ENCODE measurements at places on chromosomes 2 and 18. TPM values are rescaled to one million over a fixed set of nuclear protein-coding genes. Genes with fewer than 3 reads are reported as not detected.

Gene CRYGD
- not detected for total RNA-seq

Gene ALLC
- not detected for total RNA-seq

Gene CGREF1
- total RNA-seq, result 1.6 TPM

Gene TCF4
- total RNA-seq, result 0.75 TPM

Gene GALNT14
- total RNA-seq, result not detected

- no peaks in the 10 kb centered on the region for H3K27me3 ChIP-seq
- no peaks in the 10 kb centered on the region for H3K36me3 ChIP-seq
- no peak overlapping the region for H3K4me3 ChIP-seq
- DNase-seq, result no peak
Measured at GRCh38 chr2:150137338-150138069, 350.0 kb downstream of the RND3 start.

- no peaks in the 10 kb centered on the region for H3K36me3 ChIP-seq
- no peak overlapping the region for H3K4me3 ChIP-seq
- H3K4me1 ChIP-seq, result no peaks in the 10 kb centered on the region
- no peak for DNase-seq
Measured at GRCh38 chr18:1002653-1003178, 98.0 kb downstream of the ADCYAP1 start.

DNA sequence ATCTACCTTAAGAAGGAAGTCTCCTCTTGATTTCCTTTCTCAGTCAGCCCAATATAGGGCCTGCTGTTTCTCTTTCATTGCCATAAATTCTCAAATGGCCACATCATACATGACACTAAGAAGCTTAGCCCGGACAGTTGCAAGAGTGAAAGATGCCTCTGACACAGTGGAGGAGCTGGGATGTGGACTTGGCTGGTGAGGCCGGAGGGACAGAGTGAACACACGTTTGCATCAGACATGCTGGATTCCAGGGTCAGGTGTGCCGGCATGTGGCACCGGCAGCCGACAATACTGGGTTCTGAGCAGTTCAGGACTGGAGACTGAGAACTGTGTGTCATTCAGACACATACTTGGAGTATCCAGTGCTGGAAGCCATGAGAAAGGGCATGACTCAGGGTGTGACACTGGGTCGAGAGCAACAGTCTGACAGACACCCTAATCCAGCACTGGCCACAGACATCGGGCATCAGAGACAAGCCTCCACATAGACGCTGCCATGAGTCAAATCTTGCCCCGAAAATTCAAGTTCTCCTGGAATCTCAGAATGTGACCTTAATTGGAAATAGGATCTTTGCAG lies 31.4 kb downstream of the TIMM21 start:
- no peaks in the 10 kb centered on the region for H3K4me1 ChIP-seq
- H3K36me3 ChIP-seq, result no peaks in the 10 kb centered on the region
- H3K27ac ChIP-seq, result no peak overlapping the region
- no peak overlapping the region for H3K4me3 ChIP-seq
- no peak for DNase-seq

DNA sequence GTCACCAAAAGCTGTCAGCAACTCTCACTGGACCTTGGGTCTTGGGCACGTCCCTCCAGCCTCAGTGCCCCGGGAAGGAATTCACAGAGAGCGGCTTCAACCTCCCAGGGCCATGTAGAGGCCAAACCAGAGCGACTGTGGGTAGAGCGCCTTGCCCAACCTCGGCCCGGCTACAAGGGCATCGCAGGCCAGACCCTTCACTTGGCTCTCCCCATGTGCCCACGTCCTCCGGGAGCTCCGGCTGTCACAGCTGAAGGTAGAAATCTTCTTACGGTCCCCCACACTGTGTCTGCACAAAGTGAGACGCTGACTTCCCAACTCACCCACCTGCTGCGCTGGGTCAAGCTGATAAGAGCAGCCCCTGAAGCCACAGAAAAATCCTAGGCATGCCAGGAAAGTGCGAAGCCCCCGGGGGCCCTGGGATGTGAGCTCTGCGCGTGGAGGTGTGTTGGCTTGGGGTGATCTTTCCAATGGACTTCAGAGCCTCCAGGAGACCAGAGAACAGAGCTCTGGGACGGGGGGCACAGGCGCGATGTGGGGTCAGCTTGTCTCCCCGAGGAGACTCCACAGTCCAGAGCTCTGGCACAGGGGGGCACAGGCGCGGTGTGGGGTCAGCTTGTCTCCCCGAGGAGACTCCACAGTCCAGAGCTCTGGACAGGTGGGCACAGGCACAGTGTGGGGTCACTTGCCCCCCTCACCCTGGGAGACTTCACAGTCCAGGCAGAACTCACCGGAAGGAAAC lies 105.5 kb downstream of the RTP5 start:
- no peaks in the 10 kb centered on the region for H3K4me1 ChIP-seq
- no peak overlapping the region for H3K4me3 ChIP-seq
- DNase-seq, result no peak
- H3K27ac ChIP-seq, result no peak overlapping the region

- H3K36me3 ChIP-seq, result peaks cover 62% of the 10 kb centered on the region
- no peak for DNase-seq
- H3K27me3 ChIP-seq, result no peaks in the 10 kb centered on the region
- H3K4me1 ChIP-seq, result peaks cover 58% of the 10 kb centered on the region
Measured at GRCh38 chr2:12727641-12728040, 10.9 kb downstream of the TRIB2 start.

- H3K27ac ChIP-seq, result no peak overlapping the region
- H3K4me1 ChIP-seq, result peaks cover 22% of the 10 kb centered on the region
- DNase-seq, result no peak
- no peaks in the 10 kb centered on the region for H3K27me3 ChIP-seq
- no peak overlapping the region for H3K4me3 ChIP-seq
Measured at GRCh38 chr2:147634826-147635225, 210.0 kb upstream of the ACVR2A start.

DNA sequence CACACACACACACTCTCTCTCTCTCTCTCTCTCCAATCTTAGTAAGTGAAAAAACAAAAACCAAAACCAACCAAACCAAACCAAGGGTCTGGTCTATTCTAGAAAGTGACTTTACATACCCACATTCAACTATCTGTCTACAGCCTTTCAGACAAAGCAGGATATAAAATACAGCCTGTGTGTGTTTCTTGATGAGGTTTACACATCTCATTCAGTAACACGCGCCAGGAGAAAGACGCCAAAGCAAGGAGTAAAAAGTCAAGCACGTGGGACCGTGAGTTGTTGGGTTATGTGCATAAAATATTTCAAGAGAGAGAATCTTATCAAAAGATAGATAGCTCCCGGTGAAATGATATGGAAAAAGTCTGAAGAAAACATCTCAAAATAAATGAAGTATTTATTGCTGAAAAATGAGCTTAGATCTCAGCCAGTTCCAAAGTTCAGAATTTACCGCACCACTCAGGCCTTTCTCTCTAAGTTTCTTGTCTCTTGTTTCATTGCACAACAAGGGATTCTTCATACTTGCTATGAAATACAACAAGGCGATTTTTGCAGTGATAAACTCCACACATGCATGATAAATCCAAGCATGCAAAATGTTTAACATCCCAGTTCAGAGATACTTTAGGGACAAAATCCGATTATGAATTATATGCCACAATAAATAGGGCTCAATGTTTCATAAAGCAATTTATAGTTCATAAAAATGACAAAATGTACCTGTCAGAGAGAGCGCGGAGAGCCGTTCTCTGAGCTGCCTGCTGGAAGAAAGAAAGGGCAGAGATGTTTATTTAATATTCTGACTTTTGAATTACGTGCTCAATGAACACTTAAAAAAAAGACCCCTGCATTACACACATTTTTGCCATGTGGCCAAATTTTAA lies 159.3 kb upstream of the REV1 start:
- no peak overlapping the region for H3K27ac ChIP-seq
- H3K4me1 ChIP-seq, result no peaks in the 10 kb centered on the region
- no peak for DNase-seq
- no peaks in the 10 kb centered on the region for H3K27me3 ChIP-seq
- H3K36me3 ChIP-seq, result no peaks in the 10 kb centered on the region

- no peak overlapping the region for H3K27ac ChIP-seq
- H3K27me3 ChIP-seq, result peaks cover 15% of the 10 kb centered on the region
- H3K4me1 ChIP-seq, result no peaks in the 10 kb centered on the region
- DNase-seq, result no peak
- no peaks in the 10 kb centered on the region for H3K36me3 ChIP-seq
Measured at GRCh38 chr2:105487142-105488069, 88.6 kb upstream of the FHL2 start.

- peaks cover 6% of the 10 kb centered on the region for H3K36me3 ChIP-seq
- H3K27ac ChIP-seq, result peak overlapping the region; percentile 76
- peaks cover 19% of the 10 kb centered on the region for H3K4me1 ChIP-seq
- no peak for DNase-seq
Measured at GRCh38 chr18:2881840-2882195, 35.0 kb downstream of the EMILIN2 start.

GRCh38 chr2:23425885-23426262 lies 40.9 kb downstream of the KLHL29 start:
- no peak for DNase-seq
- no peaks in the 10 kb centered on the region for H3K4me1 ChIP-seq
- peaks cover 2% of the 10 kb centered on the region for H3K27me3 ChIP-seq

DNA sequence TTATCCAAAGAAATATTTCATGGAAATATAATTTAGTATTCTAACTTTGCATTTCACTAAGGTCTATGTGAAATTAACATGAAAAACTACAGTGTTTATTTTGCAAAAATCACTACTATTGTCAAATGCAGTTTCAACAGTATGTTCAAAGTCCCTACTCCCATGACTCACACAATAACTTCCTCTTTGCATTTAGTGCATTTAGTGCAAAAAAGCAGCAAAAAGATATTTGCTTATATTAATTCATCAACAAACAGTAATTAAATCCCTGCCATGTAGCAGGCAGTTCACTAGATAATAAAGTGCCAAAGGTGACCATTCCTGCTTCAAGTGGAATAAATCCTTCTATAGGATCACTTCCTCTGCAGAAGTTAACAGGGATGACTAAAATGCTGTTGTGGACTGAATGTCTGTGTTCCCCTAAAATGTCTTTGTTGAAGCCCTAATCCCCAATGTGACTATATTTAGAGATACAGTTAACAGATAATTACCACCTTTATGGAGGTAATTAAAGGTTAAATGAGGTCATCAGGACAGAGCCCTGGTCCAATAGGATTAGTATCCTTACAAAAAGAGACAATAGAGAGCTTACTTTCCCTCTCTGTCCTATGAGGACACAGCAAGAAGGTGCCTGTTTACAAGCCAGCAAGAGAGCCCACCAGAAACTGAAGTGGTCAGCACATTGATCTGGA lies 61.7 kb downstream of the STK39 start:
- H3K27me3 ChIP-seq, result no peaks in the 10 kb centered on the region
- H3K36me3 ChIP-seq, result peaks cover 11% of the 10 kb centered on the region
- peaks cover 33% of the 10 kb centered on the region for H3K4me1 ChIP-seq
- no peak overlapping the region for H3K27ac ChIP-seq
- no peak overlapping the region for H3K4me3 ChIP-seq

DNA sequence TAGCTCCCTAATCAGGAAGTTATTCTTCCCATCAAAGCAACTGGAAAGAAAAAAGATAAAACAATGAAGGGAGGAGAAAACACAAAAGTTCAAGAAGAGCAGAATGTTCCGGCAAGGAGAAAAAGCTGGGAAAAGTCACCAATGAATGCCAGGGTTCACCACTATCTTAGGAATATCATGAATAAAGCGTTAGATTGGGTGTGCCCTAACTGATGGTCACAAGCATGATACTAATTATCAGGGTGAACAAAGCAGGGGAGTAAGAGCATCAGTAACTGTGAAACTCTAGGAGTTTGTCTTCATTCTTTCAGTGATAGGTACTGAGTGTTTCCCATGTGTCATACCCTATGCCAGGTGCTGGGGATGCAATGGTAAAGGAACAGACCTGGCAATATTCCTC lies 115.5 kb downstream of the ABCA12 start:
- H3K4me1 ChIP-seq, result no peaks in the 10 kb centered on the region
- no peaks in the 10 kb centered on the region for H3K36me3 ChIP-seq
- H3K27ac ChIP-seq, result no peak overlapping the region
- DNase-seq, result no peak
- no peaks in the 10 kb centered on the region for H3K27me3 ChIP-seq

All from activated naive CD8-positive, alpha-beta T cell treated with anti-CD3 and anti-CD28 coated beads, Interleukin-2, amount 10 ng/mL, durations not matched to agents 7 days and 5 days (primary cell).